ENCODE measurements at places on chromosomes 5 and 9. TPM values are rescaled to one million over a fixed set of nuclear protein-coding genes. Genes with fewer than 3 reads are reported as not detected.
A peak's percentile ranks its signal among the peaks of the same experiment; 100 is the strongest.

Gene IARS1
- 115 TPM for total RNA-seq

Gene STK32A
- 8.7 TPM for total RNA-seq

DNA sequence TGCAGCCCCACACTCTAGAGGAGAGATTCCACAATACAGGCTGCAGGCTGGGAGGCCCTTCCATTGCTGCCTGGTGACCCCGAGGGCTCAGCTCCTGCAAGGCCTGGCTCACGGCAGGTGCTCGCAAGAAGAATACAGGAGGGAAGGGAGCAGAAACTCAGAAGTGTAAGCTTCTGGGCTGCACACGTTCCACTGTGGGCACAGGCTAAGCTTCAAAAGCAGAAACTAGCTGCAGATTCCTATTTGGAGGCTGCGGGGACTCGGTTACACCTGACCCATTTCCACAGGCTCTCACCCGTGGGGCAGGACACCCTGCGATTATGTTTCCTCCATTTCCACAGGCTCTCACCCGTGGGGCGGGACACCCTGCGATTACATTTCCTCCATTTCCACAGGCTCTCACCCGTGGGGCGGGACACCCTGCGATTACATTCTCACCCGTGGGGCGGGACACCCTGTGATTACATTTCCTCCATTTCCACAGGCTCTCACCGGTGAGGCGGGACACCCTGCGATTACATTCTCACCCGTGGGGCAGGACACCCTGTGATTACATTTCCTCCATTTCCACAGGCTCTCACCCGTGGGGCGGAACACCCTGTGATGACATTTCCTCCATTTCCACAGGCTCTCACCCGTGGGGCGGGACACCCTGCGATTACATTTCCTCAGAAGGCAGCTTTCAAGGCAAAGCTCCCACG is 10.3 kb downstream of the LPCAT1 start:
- peak overlapping the region; percentile 35 for H3K27ac ChIP-seq
- H3K4me1 ChIP-seq = no peaks in the 10 kb centered on the region
- H3K27me3 ChIP-seq = no peaks in the 10 kb centered on the region
- no peak for DNase-seq
- no peaks in the 10 kb centered on the region for H3K36me3 ChIP-seq

DNA sequence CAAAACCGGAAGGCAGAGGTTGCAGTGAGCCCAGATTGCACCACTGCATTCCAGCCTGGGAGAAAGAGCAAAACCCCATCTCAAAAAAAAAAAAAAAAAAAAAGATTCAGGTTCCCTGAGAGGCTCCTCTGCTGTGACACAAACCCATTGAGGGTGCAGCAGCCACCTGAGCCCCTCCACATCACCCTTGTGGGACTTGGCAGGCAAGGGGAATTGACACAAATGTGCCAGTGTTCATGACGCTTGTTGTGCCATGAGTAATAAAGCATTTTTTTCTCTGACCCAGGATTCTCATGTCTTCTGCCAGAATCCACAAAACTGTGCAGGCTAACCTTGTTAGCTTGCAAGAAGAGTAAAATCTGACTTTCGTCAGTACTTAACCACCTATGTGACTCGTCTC is 149.6 kb downstream of the TTC39B start:
- H3K36me3 ChIP-seq = no peaks in the 10 kb centered on the region
- H3K4me1 ChIP-seq = peaks cover 19% of the 10 kb centered on the region

- H3K27me3 ChIP-seq = no peaks in the 10 kb centered on the region
- no peaks in the 10 kb centered on the region for H3K36me3 ChIP-seq
- H3K4me1 ChIP-seq = no peaks in the 10 kb centered on the region
- no peak overlapping the region for H3K4me3 ChIP-seq
- DNase-seq = no peak
These were observed 16.2 kb upstream of the ATP6V1G1 start for GRCh38 chr9:114571391-114571790.

DNA sequence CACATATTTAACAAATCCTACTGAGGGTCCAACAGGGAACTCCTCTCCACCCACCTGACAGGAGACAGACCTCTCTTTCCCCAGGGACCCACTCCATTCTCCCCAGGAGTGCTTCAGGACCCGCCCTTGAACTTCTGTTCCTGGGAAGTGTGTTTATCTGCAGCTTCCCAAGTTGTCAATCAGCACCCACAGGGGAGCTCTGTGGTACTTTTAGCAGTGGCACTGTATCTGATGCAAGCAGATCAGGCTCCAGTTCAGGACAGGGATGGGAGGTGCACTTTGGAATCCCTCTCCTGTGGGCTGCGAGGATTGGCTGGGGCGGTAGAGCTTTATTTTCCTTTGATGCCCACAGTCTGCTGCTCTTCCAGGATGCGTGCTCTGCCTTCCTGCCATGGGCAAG is 8.7 kb downstream of the GALNT10 start:
- H3K27me3 ChIP-seq = no peaks in the 10 kb centered on the region
- H3K4me3 ChIP-seq = no peak overlapping the region
- no peak for DNase-seq

DNA sequence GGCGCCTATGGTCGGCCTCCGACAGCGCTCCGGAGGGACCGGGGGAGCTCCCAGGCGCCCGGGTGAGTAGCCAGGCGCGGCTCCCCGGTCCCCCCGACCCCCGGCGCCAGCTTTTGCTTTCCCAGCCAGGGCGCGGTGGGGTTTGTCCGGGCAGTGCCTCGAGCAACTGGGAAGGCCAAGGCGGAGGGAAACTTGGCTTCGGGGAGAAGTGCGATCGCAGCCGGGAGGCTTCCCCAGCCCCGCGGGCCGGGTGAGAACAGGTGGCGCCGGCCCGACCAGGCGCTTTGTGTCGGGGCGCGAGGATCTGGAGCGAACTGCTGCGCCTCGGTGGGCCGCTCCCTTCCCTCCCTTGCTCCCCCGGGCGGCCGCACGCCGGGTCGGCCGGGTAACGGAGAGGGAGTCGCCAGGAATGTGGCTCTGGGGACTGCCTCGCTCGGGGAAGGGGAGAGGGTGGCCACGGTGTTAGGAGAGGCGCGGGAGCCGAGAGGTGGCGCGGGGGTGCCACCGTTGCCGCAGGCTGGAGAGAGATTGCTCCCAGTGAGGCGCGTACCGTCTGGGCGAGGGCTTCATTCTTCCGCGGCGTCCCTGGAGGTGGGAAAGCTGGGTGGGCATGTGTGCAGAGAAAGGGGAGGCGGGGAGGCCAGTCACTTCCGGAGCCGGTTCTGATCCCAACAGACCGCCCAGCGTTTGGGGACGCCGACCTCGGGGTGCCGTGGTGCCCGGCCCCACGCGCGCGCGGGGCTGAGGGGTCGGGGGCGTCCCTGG is 561 bp downstream of the DAPK1 start:
- peaks cover 2% of the 10 kb centered on the region for H3K27me3 ChIP-seq
- H3K36me3 ChIP-seq = peaks cover 8% of the 10 kb centered on the region
- H3K4me3 ChIP-seq = peak overlapping the region; percentile 89
- DNase-seq = peak; percentile 73

DNA sequence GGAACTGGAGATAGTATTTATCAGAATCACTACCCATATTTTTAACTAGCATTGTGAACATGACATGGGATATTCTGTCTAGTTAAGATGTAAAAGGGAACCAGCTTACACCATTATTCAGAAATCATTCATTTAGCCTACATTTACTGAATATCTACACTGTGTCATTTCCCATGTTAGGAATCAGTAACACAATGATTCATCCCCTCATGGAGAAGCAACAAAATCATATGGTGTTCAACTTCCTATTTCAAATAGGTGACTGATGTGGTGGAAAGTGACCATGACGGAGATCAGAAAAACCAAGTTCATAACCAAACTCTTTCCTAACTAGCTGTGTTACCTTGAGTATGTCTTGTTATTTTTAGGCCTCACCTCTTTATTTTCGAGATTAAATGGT is 550.0 kb upstream of the TUSC1 start:
- no peak for DNase-seq
- H3K36me3 ChIP-seq = no peaks in the 10 kb centered on the region
- no peaks in the 10 kb centered on the region for H3K27me3 ChIP-seq
